ENCODE measurements at places on chromosomes 12 and 14. TPM values are rescaled to one million over a fixed set of nuclear protein-coding genes. Genes with fewer than 3 reads are reported as not detected.
A peak's percentile ranks its signal among the peaks of the same experiment; 100 is the strongest.

GRCh38 chr12:53102883-53103807 lies at the start of gene SOAT2:
Gene SOAT2, plus strand, starts transcription at chr12:53103486. Its CDS starts 92 bp downstream, at chr12:53103578.
- no peak within 1 kb of the TSS for H3K4me3 ChIP-seq
- peaks cover 6% of the 10 kb centered on the region for H3K27me3 ChIP-seq
- H3K36me3 ChIP-seq, result no peaks in the 10 kb centered on the region
- peaks cover 12% of the 10 kb centered on the region for H3K4me1 ChIP-seq

GRCh38 chr14:75069121-75069810 lies at the start of gene ZC2HC1C:
Gene ZC2HC1C, plus strand, starts transcription at chr14:75069641. Its CDS starts 933 bp downstream, at chr14:75070574.
- peak within 1 kb of the TSS; percentile 83 for H3K4me3 ChIP-seq
- H3K27me3 ChIP-seq, result no peaks in the 10 kb centered on the region
- no peaks in the 10 kb centered on the region for H3K36me3 ChIP-seq
- peak within 1 kb of the TSS; percentile 83 for H3K27ac ChIP-seq
- no peaks in the 10 kb centered on the region for H3K4me1 ChIP-seq

GRCh38 chr12:81872400-81872799 lies 113.2 kb upstream of the PPFIA2 start:
- no peak for DNase-seq
- H3K36me3 ChIP-seq, result no peaks in the 10 kb centered on the region
- H3K27me3 ChIP-seq, result no peaks in the 10 kb centered on the region
- no peak overlapping the region for H3K27ac ChIP-seq
- H3K4me3 ChIP-seq, result no peak overlapping the region

DNA sequence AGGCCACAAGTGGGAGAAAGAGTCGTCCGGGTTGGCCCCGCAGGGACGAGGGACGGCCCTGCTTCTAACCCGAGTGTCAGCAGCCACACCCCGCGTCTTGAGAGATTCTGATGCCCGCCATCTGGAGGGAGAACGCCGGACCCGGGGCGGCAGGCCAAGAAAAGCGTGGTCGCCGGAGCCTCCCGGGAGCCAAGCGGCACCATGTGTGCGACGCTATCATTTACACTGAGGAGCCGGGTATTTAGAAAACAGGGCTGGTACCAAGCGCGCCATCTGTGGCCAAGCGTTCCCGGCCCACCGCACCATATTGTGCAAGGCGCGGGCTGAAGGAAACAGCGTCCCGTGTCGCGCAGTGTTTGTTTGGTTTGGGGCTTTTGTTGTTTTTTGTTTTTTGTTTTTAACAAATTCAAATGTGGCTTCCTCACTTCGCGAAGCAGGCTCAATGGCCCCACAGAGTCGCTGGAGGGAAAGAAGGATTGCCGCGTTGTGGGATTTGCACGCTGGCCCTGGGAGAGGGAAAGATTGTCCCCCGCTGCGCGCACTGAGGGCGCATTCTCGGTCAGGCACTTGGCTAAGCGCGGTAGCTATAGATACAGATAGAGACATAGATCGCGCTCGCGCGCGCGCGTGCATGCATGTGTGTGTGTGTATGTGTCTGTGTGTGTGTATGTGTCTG lies 153.8 kb downstream of the BCL11B start:
- H3K4me3 ChIP-seq, result peak overlapping the region; percentile 47
- no peaks in the 10 kb centered on the region for H3K4me1 ChIP-seq
- no peak overlapping the region for H3K27ac ChIP-seq
- H3K27me3 ChIP-seq, result no peaks in the 10 kb centered on the region

GRCh38 chr14:102924632-102925588 lies 2.4 kb downstream of the AMN start:
- H3K27me3 ChIP-seq, result peaks cover 80% of the 10 kb centered on the region
- H3K36me3 ChIP-seq, result no peaks in the 10 kb centered on the region
- H3K4me3 ChIP-seq, result no peak overlapping the region
- H3K27ac ChIP-seq, result no peak overlapping the region

- no peaks in the 10 kb centered on the region for H3K36me3 ChIP-seq
- no peak for DNase-seq
- H3K4me1 ChIP-seq, result no peaks in the 10 kb centered on the region
- H3K27me3 ChIP-seq, result no peaks in the 10 kb centered on the region
- H3K27ac ChIP-seq, result no peak overlapping the region
- no peak overlapping the region for H3K4me3 ChIP-seq
Observed at GRCh38 chr14:56278383-56278782, 160.2 kb downstream of the PELI2 start.

DNA sequence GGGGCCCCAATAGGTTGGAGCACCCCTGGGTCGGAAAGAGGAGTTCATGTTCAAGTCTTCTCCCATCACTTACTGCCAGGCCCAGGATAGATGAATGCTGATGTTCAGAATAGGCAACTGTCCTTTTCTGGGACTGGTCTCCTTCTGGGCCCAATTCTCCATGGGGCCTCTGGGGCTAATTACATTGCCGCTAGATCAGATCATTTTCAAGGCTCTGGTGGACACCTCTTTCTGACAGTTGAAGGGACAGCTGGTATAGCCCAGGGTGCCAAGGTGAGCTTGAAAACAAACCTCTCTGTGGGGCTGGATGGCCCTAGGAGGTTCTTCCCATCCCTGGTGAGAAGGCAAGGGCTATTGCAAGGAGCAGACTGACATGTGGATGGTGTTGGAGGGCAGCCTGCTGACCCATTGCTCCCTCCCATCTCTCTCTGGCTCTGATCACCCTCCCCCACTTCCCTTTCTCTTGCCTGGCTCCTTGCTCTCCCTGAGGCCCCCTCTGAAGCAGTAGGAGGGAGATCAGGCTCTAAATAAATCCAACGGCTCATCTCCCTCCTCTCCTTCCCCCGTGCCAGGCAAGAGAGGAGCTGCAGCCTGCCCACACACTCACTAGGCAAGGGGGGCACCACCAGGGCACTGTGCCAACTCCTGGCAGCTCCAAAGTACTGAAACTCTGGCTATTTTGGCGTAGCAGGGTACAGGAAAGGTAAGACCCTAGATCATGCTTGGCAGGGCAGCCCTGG lies 1.9 kb downstream of the CACNB3 start:
- H3K4me3 ChIP-seq, result no peak overlapping the region
- peaks cover 29% of the 10 kb centered on the region for H3K27me3 ChIP-seq
- DNase-seq, result no peak
- no peaks in the 10 kb centered on the region for H3K36me3 ChIP-seq
- no peak overlapping the region for H3K27ac ChIP-seq

GRCh38 chr14:89283327-89284060 lies 133.5 kb downstream of the FOXN3 start:
- no peak overlapping the region for H3K4me3 ChIP-seq
- H3K4me1 ChIP-seq, result no peaks in the 10 kb centered on the region
- H3K27ac ChIP-seq, result no peak overlapping the region
- H3K27me3 ChIP-seq, result no peaks in the 10 kb centered on the region
- no peak for DNase-seq

DNA sequence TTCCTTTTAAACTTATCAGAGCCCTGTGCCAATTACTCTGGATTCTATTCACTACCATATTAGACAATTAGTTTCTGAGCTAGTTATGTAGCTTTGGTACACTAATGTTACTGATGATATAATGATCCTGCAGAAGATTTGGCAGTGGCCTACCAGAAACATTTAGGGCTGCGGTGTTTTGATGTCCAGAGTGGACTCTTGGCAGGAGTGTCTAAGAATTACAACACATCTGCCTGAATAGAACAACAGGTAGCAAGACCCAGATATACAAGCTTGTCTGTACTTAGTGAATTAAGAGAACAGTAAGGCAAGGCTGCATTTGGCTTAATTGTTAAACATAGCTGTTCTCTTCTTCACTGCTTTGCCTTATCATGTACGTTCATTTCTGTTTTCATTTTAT lies 691.6 kb upstream of the FBXO33 start:
- no peak overlapping the region for H3K4me3 ChIP-seq
- H3K27ac ChIP-seq, result no peak overlapping the region
- no peaks in the 10 kb centered on the region for H3K4me1 ChIP-seq
- H3K36me3 ChIP-seq, result no peaks in the 10 kb centered on the region
- H3K27me3 ChIP-seq, result no peaks in the 10 kb centered on the region
- DNase-seq, result no peak

DNA sequence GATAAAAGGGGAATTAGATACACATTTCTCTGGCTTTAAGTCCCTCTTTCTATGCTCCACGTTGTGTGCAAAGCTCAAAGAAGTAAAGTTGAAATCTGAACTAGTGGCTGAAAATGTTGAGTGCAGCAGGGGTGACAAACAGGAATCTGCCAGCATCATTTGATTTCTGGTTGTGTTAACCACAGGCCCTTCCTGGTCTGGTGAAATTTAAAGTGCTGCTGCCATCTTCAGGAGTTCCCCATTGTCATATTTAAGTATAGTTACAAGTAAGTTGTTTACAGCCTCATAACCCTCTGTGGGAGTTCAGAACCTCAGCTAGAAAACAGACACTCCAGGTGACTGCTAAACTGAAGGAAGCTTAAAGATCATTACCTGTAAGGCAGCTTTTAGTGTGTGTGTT lies 90.9 kb upstream of the CCDC196 start:
- no peaks in the 10 kb centered on the region for H3K27me3 ChIP-seq
- no peaks in the 10 kb centered on the region for H3K4me1 ChIP-seq
- no peak for DNase-seq
- H3K36me3 ChIP-seq, result no peaks in the 10 kb centered on the region
- H3K4me3 ChIP-seq, result no peak overlapping the region

DNA sequence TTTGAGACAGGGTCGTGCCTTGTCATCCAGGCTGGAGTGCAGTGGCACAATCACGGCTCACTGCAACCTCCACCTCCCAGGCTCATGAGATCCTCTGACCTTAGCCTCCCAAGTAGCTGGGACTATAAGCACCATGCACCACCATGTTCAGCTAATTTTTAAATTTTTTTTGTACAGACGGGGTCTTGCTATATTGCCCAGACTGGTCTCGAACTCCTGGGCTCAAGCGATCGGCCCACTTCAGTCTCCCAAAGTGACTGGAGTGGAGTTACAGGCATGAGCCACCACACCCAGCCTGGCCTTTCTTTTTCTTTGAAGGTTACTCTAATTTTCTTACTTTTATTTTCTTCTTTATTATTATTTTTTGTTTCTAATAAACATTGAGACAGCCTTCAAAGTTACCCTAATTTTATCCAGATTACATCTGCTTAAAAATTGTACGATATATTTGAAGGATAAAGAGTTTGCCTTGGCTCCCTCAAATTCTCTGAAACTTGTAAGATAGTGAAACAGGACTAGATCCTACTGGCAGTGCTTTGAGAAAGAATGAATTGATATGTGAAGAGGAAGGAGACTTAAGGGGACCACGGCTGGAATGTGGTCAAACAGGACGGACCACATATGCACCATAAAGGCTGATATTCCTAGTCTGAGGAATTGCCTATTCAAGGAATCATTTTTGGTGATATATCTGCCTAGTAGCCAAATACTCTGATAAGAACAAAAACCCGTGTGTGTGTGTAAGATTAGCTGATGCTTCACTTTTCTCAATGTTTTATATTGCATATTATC lies 14.1 kb upstream of the SINHCAF start:
- no peak overlapping the region for H3K27ac ChIP-seq
- no peaks in the 10 kb centered on the region for H3K27me3 ChIP-seq
- DNase-seq, result no peak
- peaks cover 9% of the 10 kb centered on the region for H3K4me1 ChIP-seq

DNA sequence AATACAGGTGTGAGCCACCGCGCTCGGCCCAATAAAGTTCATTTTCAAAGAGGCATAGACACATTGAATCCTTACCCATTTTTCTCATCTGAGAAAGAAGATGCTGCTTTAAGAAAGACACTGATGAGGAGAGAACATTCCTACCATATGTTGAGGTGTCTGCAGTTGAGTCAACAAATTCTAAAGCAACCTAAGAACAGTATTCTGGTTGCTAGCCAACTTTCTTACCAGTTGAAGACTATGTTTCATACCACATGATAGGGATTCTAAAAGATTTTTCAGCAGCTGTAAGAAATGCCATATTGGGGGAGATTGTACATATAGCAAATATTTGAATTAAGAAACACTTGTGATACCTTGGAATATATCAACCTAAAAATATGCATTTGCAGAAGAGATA lies 160.1 kb downstream of the SRGAP1 start:
- no peaks in the 10 kb centered on the region for H3K27me3 ChIP-seq
- H3K4me3 ChIP-seq, result no peak overlapping the region
- no peak overlapping the region for H3K27ac ChIP-seq
- no peak for DNase-seq

DNA sequence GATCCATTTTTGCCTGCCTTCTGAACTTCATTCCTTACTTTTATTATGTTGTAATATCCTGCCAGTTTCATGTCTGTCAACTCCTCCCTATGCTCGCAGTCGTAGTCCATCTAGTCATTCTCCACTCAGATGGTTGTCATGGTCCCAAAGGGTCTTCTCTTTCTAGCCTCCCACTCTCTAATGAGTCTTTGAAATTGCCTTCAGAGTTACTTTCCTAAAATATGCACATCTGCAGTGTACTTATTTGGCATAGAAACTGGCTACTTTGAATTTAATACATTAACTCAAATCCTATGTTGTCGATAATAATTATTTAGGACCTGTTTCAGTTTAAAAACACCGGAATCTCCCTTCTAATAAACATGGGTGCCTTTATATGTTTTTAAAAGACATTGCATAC lies 101.0 kb downstream of the PDE3A start:
- H3K4me1 ChIP-seq, result no peaks in the 10 kb centered on the region
- H3K27me3 ChIP-seq, result no peaks in the 10 kb centered on the region
- H3K4me3 ChIP-seq, result no peak overlapping the region
- DNase-seq, result no peak
- no peaks in the 10 kb centered on the region for H3K36me3 ChIP-seq

GRCh38 chr14:69490219-69490918 lies 5.8 kb downstream of the PLEKHD1 start:
- H3K4me3 ChIP-seq, result no peak overlapping the region
- H3K27me3 ChIP-seq, result peaks cover 16% of the 10 kb centered on the region
- H3K4me1 ChIP-seq, result no peaks in the 10 kb centered on the region
- no peak for DNase-seq
- no peak overlapping the region for H3K27ac ChIP-seq

DNA sequence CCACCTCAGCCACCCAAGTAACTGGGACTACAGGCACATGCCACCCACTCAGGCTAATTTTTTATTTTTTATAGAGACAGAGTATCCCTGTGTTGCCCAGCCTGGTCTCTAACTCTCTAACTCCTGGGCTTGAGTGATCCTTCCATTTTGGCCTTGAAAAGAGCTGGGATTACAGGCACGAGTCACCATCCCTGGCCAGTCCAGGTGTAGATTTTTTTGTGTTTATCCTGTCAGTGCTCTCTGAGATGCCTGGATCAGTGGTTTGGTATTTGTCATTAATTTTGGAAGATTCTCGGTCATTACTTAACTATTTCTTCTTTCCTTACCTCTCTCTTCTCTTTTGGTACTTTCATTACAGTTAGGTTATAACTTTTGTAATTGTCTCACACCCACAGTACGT lies 5.3 kb upstream of the HIF1A start:
- H3K27ac ChIP-seq, result no peak overlapping the region
- no peak for DNase-seq
- no peaks in the 10 kb centered on the region for H3K36me3 ChIP-seq

DNA sequence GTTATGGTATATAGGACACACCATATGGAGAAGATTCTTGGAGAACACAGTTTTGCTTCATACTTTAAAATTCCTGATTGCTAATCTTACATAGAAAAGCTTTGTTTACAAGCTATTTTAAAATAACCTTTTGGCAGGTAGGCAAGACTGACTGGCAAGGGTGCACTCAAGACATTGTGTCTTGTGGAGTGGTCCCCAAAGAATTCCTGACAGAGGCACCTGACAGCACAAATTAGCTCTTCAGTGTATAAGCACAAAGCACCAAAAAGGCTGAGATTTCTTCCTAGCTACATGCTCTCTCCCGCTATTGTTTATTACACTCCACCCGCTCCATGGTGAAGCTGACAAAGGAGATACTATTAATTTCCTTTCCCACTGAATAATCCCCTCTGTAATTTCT lies 139.4 kb downstream of the MON2 start:
- no peak for DNase-seq
- no peaks in the 10 kb centered on the region for H3K36me3 ChIP-seq
- H3K27ac ChIP-seq, result no peak overlapping the region
- H3K27me3 ChIP-seq, result no peaks in the 10 kb centered on the region

The SMOC1 gene
- 2.4 TPM for total RNA-seq

The SMIM41 gene
- 0.31 TPM for total RNA-seq

The ESYT1 gene
- 85.1 TPM for total RNA-seq

The BEGAIN gene
- total RNA-seq, result 3.0 TPM

The CEBPE gene
- not detected for total RNA-seq

The MANSC4 gene
- not detected for total RNA-seq
